ENCODE measurements at places on chromosomes 1 and 21.

DNA sequence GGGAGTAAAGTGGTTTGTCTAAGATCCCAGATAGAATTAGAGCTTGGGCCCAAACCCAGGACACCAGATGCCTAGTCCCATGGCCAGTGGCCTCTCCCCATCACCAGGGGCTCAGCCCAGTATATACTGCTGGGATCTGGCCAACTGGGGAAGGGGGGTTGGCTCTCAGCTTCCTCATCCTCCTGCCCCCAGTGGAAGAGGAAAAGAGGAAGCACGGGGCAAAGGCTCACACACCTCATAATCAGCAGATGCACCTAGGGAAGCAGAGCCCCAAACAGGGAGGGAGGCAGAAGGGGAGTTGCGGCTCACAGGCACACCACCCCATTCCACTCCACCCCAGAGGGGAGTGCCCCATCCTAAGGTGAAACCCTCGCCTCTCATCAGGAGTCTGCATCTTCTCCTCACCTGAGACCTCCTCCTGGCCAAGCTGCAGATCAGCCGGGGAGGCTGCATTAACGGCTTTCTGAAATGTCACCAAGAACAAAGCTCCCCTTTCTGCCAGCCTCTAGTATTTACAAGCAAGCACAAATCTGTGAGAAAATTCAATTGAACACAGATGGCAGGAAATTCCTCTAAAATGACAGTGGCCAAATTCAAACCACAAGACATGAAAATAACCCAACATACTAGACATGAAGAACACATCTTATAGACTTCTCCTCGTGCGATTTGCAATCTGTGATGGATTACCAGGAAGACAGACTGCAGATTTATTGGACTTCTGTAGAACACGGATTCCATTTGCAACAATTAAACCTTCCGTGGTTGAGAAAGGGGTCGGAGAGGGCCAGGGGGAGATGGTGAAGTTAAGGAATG, 82.8 kb downstream of the GLIS1 start:
- peak; percentile 93 for DNase-seq

- DNase-seq, result peak; percentile 16
These were observed 144.2 kb downstream of the PTPRU start for GRCh38 chr1:29380532-29380931.

DNA sequence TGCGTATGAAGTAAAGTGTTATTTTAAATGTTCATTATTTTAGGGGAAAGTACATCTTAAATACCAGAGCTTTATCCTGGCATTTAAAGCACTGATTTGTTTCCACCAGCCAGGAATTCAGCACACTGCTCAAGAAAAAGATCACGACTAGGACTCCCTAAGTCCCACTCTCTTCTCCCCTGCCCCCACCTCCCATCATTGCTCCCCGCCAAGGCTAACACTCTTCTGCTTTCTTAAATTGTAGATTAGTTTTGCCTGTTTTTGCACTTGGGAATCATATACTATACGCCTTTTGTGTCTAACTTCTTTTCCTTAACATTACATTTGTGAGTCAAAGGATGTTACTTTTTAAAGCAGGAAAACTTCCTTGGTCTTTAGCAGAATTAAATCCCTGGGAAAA, 37.5 kb upstream of the C1orf105 start:
- peak; percentile 60 for DNase-seq

DNA sequence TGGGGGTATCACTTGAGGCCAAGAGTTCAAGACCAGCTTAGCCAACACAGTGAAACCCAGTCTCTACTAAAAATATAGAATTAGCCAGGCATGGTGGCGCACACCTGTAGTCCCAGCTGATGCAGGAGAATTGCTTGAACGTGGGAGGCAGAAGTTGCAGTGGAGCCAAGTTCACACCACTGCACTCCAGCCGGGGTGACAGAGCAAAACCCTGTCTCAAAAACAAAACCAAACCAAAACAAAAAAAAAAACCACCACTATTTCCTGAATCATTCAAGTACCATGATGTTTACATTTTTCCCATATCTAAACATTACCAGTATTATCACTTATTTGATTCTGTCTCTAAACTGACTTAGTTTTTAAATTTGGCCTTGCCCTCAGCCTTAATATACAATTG, 29.5 kb downstream of the TUT4 start:
- peak; percentile 45 for DNase-seq

- DNase-seq, result peak; percentile 59
These were observed 37.0 kb downstream of the IL6R start for GRCh38 chr1:154442006-154442740.

DNA sequence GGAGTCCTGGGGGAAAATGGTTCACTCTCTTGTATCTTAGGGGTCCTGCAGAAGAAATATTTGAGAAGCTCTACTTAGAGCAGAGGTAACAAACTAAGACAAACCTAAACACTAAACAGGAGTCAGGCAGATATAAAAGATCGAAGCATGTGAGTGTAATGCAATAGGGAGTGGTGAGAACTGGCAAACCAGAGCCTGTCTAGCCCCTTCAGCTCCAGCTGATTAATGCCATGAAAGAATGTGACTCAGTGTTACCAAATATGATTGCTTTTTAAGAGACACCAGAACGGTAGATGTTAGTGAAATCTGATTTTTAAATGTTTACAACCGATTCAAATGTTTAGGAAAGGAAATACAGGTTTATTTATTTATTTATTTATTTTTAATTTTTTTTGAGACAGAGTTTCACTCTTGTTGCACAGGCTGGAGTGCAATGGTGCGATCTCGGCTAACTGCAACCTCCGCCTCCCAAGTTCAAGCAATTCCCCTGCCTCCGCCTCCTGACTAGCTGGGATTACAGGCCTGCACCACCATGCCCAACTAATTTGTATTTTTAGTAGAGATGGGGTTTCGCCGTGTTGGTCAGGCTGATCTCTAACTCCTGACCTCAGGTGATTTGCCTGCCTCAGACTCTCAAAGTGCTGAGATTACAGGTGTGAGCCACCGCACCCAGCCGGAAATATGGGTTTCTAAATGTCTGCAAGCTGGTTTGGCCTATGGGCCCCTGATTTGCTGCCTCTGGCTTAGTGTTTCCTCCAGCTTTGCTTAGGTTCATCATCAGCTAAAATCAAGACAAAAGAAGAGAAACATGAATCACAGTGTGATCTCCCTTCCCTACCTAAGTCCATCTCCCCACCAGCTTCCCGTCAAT, 12.2 kb downstream of the TXNIP start:
- DNase-seq, result no peak

- DNase-seq, result peak; percentile 30
These were observed 101.8 kb downstream of the PRDM16 start for GRCh38 chr1:3170561-3171453.

DNA sequence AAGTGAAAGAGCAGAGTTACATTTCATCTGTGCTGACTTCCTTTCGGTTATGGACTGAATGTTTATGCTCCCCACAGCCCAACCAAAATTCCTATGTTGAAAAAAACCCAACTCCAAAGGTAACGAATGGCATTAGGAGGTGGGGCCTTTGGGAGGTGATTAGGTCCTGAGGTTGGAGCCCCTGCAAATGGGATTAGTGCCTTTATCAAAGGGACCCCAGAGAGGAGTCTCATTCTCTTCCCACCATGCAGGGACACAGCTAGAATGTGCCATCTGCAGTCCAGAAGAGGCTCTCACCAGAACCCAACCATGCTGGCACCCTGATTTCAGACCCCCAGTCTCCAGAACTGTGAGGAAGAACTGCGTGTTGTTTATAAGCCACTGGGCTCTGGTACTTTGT, 199.3 kb downstream of the TOMM20 start:
- DNase-seq, result no peak

GRCh38 chr1:23836037-23836436, 10.8 kb upstream of the HMGCL start:
- DNase-seq, result no peak

DNA sequence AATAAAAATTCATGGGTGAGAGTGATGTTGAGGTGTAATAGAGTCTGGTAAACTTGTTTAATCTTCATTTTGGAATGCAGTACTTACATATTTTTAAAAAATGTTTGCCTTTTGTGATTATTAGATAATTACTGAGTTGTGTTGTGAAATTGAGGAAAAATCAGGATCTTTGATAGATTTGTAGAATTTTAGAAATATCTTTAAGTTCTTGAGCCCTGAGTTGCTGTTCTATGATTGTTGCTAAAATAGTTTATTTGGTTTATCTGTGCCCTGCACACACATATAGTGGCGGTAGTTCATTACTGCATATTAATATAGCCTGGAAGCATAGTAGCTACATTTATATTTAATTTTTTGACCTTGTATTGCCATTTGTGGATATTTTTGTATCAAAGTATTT, 1.6 kb downstream of the B3GALT2 start:
- DNase-seq, result no peak

GRCh38 chr1:199020051-199020450, 381.2 kb downstream of the PTPRC start:
- DNase-seq, result no peak

DNA sequence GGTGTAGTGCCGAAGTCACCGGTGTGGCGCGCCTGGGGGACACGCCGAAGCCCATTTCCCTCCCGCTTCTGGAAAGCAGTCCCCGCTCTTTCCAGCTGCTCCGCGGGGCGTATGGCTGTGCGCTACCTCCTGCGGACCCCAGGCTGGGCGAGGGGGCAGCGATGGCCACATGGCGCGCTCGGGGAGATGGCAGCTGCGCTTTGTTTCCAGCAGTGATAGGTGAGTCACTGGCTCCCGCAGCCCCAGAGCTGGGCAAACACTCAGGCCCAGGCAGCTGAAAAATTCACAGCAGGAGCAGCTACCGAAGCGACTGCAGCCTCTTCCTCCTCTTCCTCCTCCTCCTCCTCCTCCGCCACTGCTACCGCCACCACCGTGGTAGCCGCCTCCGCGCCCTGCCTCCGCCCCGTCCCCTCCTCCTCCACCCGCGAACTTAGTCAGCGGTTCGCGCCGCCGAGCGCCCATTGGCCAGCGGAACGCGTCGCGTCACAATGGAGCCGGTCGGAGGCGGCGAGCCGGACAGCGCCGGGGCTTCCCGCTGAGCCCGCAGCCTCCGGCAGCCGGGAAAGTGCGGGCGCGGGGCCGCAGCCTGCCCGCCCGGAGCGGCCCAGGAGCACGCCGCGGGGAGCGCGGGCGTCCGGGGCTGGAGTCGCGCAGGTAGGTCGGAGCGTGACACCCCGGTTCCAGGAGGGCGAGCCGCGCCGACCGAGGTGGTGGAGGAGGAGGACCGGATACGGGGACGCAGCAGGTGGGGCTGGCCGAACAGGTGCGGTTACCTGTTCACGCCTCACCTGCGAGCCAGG, at the start of gene LRRC8B:
LRRC8B (plus strand) TSS at position 461 of the 800 bp plus-strand sequence. CDS start 57,822 bp downstream, outside the sequence.
- peak; percentile 85 for DNase-seq

GRCh38 chr1:74858136-74858535, 125.2 kb downstream of the TYW3 start:
- no peak for DNase-seq

DNA sequence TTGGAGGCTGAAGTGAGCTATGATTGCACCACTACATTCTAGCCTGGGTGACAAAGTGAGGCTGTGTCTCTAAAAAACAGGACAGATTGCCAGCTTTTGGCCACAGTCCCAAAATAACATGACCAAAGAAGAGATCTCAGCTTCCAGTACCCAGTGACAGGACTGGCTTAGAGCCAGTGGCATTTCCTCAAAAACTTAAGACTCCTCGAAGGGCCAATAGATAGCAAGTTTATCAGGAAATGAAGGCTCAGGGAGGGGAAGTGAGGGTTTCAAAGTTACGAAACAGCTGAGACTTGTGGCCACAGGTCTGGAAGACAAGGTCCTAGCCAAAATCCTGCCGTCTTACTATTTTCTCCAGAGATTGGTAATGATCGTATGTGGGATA, 6.3 kb upstream of the TMEM39B start:
- DNase-seq, result peak; percentile 91

DNA sequence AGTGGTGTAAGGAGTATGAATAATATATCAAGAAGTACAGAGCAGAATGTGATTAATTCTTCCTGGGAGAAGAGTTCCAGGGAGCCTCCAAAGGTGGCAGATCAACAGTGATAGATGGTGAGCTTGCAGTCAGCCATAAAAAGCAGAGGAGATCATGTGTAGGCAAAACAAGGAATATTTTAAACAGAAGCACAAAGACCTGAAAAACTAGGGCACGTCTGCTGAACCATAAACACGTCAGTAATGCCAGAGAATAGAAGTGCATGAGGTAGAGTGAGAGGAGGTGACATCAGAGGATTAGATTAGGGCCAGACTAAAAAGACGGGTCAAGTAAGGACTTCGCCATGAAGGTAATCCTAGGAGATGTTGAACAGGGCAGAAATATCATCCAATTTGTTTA, 151.8 kb downstream of the EIF4G3 start:
- DNase-seq, result no peak

- peak; percentile 66 for DNase-seq
These were observed 12.5 kb upstream of the GPR153 start for GRCh38 chr1:6273380-6273891.

DNA sequence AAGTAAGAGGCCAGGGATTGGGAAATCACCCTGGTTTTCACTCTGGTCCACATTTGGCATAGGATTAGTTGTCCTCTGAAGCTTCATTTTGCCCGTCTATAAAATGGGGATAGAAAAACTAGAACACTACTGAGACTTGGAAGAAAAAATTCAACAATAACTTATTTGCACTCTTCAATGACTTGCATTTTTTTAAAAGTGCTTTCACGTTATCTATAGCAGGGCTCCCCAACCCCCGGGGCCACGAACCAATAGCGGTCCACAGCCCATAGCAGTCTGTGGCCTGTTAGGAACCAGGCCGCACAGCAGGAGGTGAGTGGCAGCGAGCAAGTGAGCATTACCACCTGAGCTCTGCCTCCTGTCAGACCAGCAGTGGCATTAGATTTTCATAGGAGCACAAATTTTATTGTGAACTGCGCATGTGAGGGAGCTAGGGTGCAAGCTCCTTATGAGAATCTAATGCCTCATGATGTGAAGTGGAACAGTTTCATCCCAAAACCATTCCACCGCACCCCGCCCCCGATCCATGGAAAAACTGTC, 2.8 kb downstream of the KIAA1614 start:
- DNase-seq, result no peak

- DNase-seq, result peak; percentile 62
These were observed 41.6 kb downstream of the LAMC2 start for GRCh38 chr1:183227422-183228346.

DNA sequence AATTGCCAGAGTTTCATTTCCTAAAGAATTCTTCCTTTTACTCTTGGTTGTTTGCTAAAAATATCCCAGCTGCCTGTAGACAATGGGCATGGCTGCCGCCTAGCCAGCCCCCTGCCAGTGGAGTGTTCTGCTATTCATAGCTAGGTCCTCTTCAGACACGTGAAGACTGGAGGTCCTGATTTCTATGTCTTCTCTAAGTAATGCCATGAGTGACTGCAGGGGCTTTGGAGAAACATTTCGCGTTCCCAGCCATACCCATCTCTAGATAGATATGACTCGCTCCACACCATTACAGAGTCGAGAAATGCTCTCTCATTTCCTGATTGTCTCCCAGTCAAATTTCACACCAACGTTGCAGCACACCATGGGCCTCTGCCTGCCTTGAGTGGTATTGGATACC, 99.5 kb upstream of the BACE2 start:
- peak; percentile 43 for DNase-seq

- peak; percentile 15 for DNase-seq
These were observed 37.4 kb downstream of the MAP3K21 start for GRCh38 chr1:233364695-233365539.

DNA sequence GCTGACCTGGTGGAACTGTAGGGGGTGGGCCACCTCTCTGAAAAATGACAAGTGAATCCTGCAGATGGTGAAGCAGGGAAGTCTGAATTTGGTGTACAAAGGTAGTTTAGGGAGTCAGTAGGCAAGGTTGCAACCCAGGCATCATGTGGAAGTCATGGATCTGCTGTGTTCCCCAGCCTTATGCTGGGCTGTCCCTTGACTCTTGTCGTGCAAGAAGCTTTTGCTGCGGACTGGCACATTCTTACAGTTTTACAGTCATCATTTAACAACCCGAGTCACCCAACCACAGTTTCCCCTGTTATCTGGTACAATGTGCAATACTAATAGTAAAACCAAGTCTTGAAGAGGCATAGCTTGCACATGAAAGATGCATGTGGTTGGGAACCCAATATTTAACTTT, 13.2 kb downstream of the RHOU start:
- no peak for DNase-seq

All from fibroblast of skin of scalp (primary cell).